Bronchial epithelial cell (primary cell): ENCODE measurements at places on chromosomes 3 and 15. TPM values are rescaled to one million over a fixed set of nuclear protein-coding genes. Genes with fewer than 3 reads are reported as not detected.

PRR20G gene
- total RNA-seq = not detected in 2 replicates

GRCh38 chr15:31098491-31098917, 3.0 kb downstream of the TRPM1 start:
- DNase-seq = no peak

GRCh38 chr3:61547625-61548024, 13.7 kb upstream of the PTPRG start:
- no peak for DNase-seq

- peak; percentile 36 for DNase-seq
Observed at GRCh38 chr3:192935441-192935840, 17.8 kb upstream of the MB21D2 start.

DNA sequence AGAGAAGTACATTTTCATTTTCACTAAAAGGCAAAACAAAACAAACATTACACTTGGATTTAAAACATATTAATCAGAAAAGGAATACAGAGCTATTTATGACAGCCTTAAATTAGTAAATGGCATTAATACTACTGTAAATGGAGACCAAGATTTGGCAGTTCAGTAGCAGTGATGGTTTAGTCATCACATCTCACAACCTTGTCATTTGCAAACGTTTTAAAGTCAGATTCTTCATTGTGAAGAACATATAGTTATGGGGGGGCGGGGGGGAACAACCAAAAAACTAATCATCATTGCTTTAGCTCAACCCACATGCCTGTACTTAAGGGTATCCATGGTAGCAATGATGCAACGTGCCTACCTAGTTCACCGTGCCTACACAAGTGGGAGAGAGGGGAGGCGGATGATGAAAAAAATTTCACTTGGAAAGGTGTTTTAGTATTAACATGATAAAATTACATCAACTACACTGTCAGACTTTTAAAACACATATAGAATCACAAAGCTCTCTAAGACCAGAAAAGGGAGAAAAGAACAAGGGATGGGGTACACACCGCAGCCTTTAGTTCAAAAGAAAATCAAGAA, 40.1 kb downstream of the DLG1 start:
- peak; percentile 34 for DNase-seq
